Liver (tissue), 10 donors: ENCODE measurements at places on chromosomes 6 and 20. TPM values are rescaled to one million over a fixed set of nuclear protein-coding genes. Genes with fewer than 3 reads are reported as not detected.

- no peak for DNase-seq
These were observed 134.3 kb downstream of the IBTK start for GRCh38 chr6:82113231-82113630.

GRCh38 chr6:138428944-138429598, 25.0 kb downstream of the HEBP2 start:
- no peak for DNase-seq

DNA sequence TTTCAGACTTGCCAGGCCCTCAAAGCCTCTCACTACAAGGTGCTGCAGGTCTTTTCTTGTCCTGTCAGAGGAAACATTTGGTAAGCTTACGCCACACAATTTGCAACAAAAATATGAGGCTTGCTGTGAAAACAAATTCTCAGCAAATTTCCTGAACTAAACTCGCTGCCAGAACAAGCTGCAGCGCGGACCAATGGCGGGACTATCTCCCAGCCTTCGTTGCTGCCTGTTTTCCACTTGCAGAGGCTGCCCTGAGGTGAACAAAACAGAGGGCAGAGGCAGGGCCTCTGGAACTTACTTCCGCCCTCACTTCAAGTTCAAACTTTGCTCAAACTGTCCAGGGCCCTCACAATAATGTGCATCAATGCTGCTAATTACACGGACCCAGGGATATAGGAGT, 12.4 kb downstream of the UQCC2 start:
- no peak for DNase-seq

CTCFL gene
- total RNA-seq = 0.05 TPM
